ENCODE measurements at places on chromosomes 16 and 17. TPM values are rescaled to one million over a fixed set of nuclear protein-coding genes. Genes with fewer than 3 reads are reported as not detected.

The MYO15A gene
- total RNA-seq = 0.68 TPM

GRCh38 chr16:10664720-10665126, 30.0 kb downstream of the TEKT5 start:
- DNase-seq = no peak

GRCh38 chr16:30137897-30138296, 14.9 kb upstream of the MAPK3 start:
- DNase-seq = no peak

The ASPA gene
- total RNA-seq = 1.7 TPM

DNA sequence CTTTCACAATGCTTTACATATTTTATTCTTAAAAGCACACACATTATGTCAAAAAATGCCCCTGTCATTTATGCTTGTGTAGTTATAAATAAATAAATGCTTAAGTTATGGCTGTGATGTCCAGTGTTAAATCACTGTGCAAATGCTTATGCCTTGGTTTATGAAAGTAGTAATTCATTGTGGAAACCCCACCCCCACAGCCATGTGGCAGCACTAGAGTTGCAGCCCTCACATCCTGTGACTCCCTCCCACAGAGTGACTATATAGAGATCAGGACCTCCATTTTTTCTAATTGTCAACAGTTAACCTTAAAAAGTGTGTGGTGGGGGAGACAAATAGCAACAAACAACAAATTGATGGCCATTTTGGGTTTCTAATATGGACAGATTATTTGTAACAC, 2.4 kb downstream of the SKAP1 start:
- DNase-seq = no peak

DNA sequence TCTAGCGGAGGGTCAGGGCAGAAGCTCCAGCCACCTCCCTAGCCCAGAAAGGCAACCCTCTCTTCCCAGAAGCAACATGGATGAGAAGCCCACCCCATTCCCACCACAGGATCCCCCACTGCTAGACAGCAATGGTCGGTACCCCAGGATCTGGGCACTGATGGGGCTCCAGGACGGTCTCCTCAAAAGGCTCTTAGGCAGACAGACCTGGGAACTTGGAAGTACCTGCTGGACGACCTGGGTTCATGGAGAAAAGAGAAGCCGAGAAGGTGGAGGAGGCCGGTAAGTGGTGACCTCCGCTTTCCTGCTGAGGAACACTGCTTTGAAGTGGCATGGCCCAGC, 96.6 kb downstream of the TBC1D16 start:
- DNase-seq = no peak

DNA sequence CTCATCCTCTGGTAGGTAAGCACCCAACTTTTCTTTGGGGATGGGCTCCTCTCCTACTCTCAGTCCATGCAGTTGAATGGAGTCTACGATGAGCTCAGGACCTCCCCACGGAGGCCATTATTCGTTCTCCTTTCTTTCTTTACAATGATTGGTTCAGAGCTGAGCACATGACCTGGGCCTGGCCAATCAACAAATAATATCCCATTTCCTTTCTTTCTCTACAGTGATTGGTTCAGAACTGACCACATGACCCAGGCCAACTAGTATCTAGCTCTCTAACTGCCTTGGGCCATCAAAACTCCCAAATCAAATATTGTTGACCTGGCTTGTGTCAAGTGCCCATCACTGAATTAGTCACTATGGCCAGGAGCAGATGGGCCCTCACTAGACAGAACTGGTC, 129.2 kb downstream of the USP31 start:
- peak; percentile 65 for DNase-seq

- no peak for DNase-seq
These were observed 25.6 kb downstream of the METTL9 start for GRCh38 chr16:21625026-21625425.
